ENCODE measurements at places on chromosomes 1 and 21.

DNA sequence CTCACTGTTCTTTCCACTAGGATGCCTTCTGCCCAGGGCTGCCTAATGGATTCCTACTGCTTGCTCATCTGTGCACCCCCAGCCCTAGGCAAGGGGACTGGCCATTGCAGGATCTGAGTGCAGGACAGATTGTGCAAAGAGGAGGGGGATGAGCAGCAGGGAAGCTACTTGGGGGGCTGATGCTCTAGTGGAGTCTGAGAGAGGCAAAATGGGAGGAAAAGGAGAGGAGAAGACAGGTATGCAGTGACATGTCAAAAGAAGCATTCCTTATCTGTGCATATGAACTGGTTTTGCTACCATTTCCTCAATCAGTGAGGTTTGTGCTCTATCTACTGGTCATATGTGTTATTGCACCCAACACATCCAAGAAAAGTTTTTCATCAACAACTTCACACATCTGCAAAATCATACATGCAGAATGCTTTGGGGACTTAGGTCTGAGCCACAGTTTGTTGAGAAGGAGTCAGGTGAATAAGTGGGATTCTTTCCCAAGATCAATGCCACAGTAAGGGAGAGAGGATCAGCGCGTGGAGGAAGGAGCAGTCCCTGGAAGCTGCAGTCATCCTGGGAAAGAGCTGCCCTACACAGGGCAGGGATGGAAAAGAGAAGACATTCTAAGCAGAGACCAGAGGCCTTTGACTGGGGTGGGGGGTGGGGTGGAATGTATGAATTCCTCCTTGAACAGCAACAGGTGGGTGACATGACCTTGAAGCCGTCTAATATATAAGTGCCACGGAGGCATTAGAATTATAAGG lies 14.4 kb downstream of the SLC5A9 start:
- peak; percentile 36 for DNase-seq

GRCh38 chr21:21196087-21196486 lies 197.9 kb downstream of the NCAM2 start:
- DNase-seq, result no peak

DNA sequence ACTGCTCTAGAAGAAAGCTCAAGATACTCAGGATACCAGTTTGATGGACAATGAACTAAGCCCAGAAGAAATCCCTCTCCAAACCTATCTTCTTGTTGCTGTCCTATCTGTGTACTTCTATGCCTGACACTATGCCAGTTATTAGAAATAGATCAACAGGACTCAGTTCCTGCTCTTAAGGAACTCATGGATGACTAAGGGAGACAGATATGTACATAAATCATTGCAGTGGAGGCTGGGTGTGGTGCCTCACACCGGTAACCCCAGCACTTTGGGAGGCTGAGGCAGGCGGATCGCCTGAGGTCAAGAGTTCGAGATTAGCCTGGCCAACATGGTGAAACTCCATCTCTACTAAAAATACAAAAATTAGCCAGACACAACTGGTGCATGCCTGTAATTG lies 42.4 kb upstream of the AK4 start:
- DNase-seq, result no peak

GRCh38 chr1:54054438-54054749 lies 986 bp downstream of the TCEANC2 start:
- DNase-seq, result no peak

DNA sequence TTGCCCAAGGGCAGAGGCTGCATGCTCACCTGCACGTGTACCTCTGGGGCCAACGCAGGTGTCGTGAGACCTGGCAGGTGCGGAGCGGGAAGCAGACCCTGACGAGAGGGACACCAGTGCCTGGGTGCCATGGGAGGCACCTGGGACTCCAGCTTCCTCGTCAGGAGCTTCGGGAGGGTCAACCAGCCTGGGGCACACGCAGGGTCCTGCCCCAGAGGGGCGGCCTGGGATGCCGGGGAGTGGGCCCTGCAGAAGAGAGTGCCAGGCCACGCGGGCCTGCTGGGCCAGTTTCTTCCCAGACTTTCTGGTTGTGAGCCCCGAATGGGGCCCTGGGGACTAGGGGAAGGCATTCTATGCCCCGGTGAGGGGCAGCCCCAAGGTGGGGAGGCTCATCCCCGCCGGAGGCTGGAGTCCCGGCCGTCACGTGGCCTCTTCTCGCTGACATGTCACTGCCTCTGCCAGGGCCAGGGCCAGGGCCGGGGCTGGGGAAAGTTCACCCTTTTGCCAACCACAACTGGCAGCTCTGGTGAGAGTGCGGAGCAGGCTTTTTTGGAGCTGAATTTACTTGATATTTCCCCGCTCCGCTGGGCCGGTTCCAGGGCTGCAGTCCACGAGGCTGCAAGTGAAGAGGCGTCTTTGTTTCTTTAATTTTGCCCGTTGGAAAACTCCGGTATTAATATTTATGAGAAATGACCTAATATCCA lies 38.5 kb upstream of the ACTRT2 start:
- no peak for DNase-seq

- DNase-seq, result no peak
These were observed 3.7 kb downstream of the FASLG start for GRCh38 chr1:172662464-172663109.

DNA sequence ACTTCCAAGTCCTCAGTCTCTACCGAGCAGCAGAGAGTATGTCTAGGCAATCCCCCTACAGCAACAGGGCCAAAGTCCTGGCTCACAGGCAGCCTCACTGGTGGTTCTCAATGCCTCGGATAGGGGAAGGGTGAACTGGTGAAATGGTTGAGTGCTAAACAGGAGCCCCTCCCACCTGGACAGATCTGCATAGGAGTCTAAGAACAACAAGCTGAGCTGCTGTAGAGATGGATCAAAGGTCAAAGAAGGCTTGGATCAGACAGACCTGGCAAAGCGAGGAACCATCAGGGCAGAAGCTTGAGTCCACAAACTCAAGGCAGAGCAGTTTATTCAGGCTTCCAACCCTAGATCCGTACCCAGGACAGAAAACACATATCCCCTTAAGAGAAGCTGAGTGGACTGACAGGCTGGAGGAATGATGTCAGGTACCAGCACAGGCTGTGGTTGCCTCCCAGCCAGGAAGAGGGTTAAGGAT lies 31.8 kb downstream of the RABIF start:
- no peak for DNase-seq

GRCh38 chr1:33086384-33086850 lies 5.5 kb downstream of the AZIN2 start:
- DNase-seq, result peak; percentile 48
